ENCODE measurements at places on chromosomes 4 and X.

GRCh38 chr4:167150587-167150986 lies 83.7 kb downstream of the SPOCK3 start:
- DNase-seq = no peak

DNA sequence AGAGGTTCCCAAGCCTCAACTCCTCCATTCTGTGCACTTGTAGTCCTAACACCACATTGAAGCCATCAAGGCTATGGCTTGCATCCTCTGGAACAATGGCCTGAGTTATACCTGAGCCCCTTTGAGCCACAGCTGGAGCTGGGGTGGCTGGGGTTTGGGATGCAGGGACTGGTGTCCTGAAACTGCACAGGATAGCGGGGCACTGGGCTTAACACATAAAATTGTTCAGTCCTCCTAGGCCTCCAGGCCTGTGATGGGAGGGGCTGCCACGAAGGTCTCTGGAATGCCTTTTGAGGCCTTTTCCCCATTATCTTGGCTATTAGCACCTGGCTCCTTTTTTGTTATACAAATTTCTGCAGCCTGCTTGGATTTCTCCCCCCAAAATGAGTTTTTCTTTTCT lies 35.5 kb downstream of the CFAP299 start:
- no peak for DNase-seq

GRCh38 chr4:8774071-8774470 lies 97.6 kb downstream of the HMX1 start:
- no peak for DNase-seq

DNA sequence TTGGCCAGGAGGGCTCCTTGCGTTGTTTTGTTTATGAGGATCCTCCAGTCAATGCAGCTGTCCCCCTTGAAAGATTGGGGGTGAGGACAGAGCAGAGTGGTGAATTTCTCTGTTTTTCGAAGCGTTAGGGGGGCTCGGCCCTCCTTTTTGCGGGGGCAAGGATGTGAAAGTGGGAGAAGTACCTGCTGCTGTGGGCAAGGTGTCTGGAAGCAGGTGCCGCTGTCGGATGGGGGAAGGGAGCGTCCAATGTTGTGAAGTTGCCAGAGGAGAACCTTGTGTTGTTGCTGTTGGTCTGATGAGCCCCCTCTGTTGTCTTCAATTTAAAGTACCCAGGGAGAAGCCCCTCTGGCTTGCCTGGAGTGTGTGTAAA lies 613 bp downstream of the GLRB start:
- no peak for DNase-seq

DNA sequence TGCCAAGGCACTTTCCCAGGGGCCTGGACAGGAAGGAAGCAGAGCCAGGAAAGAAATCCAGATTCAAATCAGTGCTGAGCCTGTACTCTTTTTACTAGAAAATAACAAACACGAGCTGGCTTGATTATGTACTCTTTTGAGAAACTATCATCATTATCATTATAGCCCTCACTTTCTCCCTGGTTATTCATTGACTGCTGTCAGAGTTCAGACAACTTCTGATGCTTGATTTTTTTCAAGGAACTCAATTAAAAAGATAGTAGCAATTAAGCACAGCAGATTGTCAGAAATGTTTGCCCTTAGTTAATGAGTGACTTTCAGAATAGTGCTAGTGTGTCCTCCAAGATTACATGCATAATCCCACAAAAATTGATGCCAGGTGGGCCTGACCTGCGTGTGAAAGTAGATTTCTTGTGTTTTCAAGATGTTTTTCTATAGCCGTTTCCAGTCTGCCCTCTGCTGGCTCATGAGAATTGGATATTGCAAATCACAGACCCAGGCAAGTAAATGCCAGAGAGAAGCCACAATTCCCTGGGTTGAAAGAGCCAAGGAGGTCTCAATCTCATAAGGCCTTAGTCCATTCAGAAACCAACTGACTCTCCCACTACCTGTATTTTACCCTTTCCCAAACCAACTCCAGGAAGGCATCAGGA lies 14.3 kb upstream of the PNPLA4 start:
- no peak for DNase-seq

- DNase-seq = no peak
Observed at GRCh38 chr4:56611501-56611900, 69.6 kb downstream of the HOPX start.

- no peak for DNase-seq
Observed at GRCh38 chrX:54430519-54430918, 9.7 kb upstream of the TSR2 start.

DNA sequence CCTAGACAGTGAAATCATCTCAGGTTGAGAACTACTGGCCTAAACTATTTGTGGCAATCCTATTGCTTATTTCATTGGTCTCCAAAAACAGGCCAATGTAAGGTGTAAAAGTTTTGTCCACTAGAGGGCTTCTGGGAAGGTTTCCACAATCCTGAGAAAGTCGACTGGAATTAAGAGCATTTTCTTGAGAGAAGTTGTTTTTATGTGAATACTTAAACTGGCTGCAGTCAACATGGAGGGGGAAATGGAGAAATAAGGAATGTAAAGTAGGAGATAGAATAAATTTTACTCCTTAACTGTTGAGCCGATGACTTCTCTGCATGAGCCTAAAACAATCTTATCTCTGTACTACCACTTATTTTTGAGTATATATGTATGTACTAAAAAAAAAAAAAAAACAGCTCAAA lies 11.0 kb upstream of the EIF4E start:
- no peak for DNase-seq

GRCh38 chr4:89064848-89065247 lies 7.9 kb upstream of the FAM13A start:
- no peak for DNase-seq

DNA sequence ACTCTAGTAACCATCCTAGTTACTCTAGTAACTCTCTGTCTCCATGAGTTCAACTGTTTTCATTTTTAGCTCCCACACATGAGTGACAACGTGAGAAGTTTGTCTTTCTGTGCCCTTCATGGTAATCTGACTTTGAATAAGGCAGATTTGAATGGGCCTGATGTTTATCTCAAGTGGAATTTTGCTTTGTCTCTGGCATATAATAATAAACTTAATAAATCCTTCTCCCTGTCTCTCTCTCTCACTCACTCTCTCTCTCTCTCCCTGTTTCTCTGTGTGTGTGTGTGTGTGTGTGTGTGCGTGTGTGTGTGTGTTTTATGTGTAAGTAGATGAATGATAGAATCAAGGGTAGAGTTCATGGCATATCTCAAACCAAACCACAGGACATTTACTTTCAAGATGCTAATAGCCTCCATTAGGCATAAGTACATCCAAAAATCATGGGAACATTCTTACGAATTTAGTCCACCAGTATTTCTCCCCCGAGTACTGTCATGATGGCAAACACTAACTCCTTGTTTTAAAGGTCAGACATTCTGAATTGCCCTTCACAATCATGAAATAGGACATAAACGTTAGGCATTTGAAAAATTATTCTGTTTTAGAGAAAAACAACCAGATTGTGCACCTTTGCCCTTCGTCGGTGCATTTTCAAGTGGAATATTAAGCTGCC lies 193.1 kb downstream of the SPATA18 start:
- no peak for DNase-seq

DNA sequence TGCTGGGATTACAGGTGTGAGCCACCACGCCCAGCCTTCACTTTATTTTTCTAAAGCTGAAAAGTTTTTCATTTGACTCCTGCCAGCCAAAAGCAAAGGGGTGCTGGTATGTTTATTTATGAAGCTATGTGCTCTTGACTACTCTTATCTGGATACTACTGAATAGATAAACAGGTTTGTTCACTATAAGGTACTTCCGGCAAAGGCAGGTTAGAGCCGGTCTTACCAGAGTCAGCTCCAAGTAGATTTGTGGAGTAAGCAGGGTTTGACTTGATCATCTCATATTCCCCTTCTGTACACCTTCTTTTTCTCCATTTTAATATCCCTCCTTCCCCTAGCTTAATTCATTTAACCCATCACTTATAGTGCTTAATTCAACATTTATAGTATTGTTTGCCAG lies 175.4 kb upstream of the MBNL3 start:
- DNase-seq = no peak

DNA sequence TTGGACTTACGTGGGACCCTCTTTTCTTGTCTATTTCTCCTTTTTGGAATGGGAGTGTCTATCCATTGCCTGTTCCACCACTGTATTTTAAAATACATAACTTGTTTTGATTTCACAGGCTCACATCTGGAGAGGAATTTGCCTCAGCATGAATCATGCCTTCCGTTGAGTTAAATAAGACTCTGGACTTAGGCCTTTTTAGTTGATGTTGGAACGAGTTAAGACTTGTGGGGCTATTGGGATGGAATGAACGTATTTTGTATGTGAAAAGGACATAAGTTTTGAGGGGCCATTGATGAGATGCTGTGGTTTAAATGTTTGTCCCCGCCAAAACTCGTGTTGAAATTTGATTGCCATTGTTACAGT lies 66.2 kb downstream of the BEX3 start:
- no peak for DNase-seq

DNA sequence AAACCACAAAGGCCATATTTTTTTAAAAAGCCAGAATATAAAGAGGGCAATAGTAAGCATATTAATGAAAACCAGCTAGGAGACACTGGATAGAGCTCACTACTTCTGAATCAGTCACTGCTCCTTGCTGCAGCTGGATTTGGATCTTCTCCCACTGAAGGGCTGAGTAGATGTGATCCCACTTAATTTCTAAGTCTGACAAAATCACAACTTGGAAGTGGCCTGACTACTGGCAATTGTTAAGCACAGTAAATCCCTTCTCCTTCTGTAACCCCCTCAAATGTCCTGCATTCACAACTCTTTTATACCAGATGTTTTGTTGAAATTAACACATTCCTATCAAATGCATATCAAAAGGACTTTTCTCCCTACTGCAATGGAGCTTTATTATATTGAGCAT lies 72.9 kb downstream of the AMMECR1 start:
- no peak for DNase-seq

DNA sequence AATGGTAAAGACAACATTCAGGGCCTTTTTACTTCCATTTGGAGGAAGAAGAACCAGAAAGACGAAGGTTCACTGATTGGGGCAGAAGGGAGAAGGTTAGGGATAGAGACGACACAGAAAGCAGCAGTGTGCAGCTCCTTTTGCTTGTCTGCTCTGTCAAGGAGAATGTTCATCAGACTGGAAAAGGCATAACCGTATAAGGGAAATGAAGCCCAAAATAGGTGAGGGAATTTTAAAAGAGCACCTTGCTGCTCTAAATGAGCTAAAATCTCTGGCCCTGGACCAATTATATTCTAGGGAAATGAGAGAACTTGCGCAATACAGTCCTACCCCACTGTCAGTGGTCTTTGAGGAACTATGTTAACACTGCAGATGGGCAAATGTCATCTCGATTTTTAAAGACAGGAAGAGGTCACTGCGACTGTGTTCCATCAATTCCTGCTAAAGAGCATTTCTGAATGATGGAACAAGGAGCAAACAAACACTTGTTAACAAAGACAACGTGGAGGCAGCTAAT lies 909.8 kb upstream of the FTHL17 start:
- DNase-seq = no peak

DNA sequence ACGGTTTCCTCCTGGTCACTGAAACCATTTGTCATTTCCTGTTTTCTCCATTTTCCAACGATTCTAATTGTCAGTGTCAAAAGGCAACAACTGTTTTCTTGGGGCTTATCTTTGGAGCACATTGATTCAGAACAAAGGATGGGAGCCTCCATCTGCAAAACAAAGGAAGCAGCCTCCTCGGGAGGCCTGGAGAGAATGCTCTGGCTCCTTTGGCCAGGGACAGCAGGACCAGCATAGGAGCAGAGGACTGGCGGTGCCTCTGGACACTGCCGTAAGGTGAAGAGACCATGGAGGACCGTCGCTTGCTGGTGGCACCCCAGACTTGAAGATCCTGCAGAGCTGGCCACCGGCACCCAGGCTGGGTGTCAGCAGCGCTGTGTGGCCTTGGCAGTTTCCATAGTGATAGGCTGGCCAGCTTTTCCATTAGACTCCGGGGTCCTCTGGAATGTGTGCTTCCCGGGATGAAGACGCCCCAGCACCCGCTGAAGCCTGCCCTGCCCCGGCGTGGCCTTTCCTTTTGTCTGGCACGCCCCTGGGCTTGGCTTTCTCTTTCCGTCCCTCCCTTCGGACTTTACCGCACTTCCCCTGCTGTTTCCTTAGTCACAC lies 61.1 kb upstream of the MTM1 start:
- no peak for DNase-seq

GRCh38 chrX:145405012-145405411 lies 157.7 kb downstream of the SPANXN1 start:
- DNase-seq = no peak

DNA sequence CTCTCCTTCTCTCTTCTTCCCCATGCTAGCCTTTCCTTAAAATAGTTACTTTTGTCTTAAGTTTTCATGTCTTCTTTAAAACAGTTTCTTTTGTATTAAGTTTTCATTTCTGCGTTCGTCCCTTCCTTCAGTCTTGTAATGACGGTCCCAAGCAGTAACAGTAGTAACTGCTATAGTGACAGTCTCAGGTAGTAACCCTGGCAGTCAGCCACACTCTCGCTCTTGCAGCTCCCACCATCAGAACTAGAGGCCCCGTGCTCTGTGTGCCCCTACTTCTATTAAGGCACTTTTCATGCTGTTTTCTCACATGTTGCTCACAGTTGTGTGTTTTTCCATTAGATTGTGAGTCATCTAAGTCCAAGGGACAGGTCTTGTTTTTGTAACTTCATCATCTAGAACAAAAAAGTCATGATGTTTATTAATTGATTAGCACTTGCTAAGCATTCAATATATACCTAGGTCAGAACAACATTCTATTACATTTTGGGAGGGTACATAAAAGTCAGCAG lies 49.3 kb downstream of the C4orf33 start:
- DNase-seq = no peak

GRCh38 chrX:22395372-22395771 lies 122.7 kb downstream of the CBLL2 start:
- DNase-seq = no peak

DNA sequence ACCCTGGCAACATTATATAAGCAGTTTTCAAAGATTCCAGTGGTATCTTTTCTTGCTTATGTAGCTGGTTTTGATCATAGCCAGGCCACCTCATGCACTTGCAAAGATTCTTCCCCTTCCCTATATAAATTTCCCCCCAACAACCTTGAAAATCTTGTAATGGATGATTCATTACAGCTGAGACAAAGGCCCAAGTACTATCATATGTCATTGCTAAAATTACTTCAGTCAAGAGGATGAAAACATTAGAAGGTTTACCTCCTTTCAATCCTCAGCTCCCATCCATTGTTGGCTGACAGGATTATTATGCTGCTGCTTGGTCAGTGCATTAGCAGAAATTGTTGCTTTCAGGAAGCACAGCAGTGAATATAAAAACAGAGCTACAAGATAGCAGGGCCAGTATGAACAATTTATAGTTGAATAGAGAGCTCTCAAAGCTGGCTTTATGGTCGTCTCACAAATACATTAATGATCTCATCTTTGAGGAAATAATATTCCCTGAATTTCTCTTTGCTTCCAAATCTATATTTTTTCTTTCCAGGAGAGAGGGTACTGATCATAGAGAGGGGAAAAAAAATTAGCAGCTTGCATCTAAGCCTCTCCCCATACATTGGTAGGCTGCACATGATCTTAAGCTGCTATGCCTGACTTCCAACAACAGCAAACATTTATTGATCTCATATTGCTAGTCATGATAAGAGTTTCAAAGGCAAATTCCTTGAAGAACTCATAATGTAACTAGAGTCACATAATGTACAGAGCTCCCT lies 7.7 kb upstream of the ARHGEF38 start:
- no peak for DNase-seq
